ENCODE measurements at places on chromosomes 4 and X.

DNA sequence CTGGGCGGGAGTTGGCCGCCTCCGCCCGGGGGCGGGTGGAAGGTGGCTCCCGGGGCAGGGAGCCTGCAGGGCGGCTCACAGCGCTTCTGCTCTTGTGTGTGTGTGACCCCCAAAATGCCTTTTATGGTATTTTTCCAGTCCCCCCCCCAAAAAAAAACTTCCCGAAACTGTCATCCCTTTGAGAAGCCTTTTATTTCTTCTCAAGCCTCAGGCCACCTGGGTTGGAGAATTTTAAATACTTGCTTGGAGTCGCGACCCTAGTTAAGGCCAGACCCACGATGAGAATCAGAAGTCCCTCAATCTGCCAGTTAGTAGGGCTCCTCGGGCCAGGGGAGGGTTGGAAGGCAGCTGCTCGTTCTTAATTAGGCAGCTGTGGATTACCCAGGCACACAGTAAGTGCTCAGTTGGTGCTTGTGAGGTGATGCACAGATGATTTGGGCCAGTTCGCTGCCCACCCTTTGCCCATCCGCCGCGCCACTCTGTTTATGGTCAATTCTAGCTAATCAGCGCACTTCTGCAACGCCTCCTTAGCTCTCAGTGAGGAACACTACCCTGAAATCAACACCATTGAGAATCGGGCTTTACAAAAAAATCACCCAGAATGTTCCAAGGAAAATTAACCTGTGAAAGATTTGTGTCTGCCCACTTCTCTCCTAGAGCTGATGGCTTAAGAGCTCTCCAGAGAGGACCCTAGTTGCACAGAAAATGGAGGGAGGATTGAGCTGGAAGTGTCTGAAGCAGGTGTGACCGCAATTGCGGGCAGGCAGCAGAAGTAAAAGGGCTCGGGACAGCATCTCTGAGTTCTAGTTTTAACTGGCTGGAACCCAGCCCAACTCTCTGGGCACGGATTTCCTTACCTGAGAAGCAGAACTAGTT is 648 bp upstream of the SCD5 start:
- DNase-seq: no peak

DNA sequence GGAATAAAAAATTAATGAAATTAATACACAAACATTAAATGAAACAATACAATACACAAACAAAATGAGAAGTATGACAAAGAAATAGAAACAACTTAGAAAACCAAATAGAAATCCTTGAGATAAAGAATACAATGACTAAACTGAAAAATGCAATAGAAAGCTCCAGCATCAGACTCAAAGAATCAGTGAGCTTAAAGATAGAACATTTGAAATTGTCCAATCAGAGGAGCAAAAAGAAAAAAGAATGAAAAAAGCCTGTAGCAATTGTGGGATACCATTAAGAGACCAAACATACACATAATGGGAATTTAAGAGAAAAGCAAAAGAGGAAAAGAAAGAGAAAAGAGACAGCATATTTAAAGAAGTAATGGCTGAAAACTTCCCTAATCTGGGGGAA is 25.7 kb downstream of the EMCN start:
- DNase-seq: no peak

GRCh38 chr4:184734758-184735157 is 862 bp upstream of the CENPU start:
- no peak for DNase-seq

GRCh38 chr4:182297659-182298058 is 54.5 kb downstream of the TENM3 start:
- no peak for DNase-seq

DNA sequence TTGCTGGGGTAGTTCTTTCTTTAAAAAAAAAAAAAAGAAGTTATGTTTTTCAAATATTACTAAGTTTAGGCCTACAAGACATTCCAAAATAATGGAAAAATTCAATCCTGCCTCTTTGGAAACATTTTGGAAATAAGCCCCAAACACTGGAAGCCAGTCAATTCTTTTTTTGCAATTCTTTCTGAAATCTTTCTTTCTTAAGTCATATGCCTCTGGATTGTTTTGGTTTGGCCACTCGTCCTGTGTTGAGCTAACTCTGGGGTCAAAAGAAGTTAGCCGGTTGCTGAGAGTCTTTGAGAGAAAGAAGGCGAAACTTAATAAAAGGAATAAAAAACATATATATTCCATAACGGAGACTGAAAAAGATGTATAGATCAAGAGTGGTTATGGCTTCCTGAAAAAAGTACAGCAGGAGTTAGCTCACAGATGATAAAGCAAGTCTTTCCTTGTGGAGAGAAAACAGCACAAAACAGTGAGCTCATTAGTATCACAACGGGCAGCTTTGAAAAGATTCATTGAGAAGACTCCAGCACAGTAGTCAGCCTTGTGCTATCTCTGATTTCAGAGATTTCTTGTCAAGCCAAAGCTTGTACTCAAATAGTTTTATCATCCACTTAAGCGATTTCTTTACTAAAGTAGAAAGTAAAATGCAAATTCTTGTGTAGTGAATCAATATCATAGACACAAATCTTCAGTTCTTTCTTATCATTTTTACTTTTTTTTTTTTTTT is 64.8 kb downstream of the PLS3 start:
- no peak for DNase-seq

DNA sequence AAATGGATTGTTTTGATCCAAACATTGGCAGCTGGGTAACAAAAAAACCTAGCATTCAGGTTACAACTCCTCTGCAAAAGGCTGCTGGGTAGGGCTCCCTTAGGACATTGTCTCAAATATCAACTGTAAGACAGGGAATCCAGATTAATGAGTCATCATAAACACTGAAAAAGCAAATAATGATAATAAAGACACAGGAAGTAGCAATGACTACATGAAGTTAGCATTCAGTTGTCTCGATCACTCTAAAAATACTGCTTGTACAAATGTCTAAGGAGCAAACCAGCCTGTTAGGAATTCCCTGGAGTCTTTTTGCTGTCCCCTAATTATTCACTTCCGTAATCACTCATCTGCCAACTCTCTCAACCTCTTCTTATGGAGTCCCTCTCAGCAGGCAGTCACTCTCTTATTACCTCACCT is 259.2 kb downstream of the GPC3 start:
- DNase-seq: no peak

DNA sequence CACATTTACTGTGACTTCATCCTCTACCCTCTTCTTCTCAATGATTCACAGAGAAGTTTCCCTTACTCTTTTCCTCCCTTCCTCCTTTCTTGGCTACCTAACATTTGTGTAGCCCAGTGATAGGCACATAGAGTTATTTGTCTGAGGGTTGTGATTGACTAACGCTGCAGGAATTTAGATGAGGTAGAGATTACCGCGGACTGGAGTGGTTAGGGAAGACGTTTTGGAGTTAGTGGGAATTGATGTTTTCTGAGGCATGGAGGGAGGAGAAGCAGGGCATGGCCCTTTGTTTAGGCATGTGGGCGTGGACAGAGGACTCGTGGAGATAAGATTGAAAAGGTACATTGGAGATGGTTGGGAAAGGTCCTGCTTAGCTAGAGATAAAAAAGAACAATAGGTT is 246.7 kb downstream of the GPAT3 start:
- no peak for DNase-seq

GRCh38 chrX:44873415-44874276 is 658 bp downstream of the KDM6A start:
- peak; percentile 11 for DNase-seq

- DNase-seq: no peak
Measured at GRCh38 chr4:3385711-3386420, 55.9 kb upstream of the HGFAC start.
